ENCODE measurements at places on chromosomes 13 and 19.

DNA sequence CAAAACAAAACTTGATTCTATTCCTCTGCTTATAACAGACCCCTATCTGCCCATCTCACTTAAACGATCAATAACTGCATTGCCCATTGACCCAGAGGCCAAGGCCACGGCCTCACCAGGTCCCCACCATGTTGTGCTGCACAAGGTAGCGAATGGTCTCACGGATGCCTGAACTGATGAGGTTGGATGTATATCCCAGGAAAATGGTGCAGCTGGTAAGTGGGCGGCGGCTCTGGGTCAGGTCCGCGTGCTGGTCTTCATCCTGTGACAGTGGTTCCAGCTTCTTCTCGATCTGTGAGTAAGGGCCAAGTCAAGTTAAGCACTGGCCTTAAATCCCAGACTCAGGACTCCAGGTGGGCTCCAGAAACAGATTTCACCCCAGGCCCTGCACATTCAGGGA, 1.6 kb downstream of the DHPS start:
- no peak for DNase-seq

DNA sequence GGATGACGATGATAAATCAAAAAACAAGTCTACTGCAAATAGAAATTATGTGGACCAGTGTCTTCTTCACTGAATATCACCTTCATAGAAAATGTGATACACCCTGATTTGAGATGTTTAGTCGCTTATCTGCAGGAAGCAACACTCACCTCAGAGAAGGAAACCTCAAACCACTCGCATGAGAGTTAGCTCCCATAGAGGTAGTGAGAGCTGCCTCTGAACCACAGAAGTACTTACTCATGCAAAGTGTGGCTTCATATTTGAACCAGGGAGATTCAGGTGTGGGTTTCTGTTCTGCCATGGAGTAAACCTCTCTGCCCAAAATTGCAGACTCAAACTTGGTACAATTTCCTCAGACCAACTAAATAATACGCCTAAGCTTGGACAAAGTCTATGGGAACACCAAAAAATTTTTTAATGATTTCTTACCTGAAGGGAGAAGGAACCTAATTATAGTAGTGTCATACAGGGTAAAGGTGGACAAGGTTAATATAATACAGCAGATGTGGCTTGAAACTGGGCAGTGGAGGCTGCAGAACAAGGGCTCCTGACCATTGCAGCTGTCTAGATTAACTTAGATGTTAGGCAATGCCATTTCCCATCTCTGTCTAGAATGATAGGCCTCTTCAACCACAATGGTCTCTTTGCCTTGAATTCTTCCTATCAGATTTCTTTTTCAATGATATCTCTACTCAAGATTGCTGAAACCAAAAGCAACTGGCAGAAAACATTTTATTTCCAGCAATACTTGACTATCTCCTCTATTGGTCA, 29.6 kb upstream of the RCBTB2 start:
- DNase-seq, result peak; percentile 77

GRCh38 chr13:23923031-23923430, 25.7 kb upstream of the C1QTNF9B start:
- DNase-seq, result no peak

DNA sequence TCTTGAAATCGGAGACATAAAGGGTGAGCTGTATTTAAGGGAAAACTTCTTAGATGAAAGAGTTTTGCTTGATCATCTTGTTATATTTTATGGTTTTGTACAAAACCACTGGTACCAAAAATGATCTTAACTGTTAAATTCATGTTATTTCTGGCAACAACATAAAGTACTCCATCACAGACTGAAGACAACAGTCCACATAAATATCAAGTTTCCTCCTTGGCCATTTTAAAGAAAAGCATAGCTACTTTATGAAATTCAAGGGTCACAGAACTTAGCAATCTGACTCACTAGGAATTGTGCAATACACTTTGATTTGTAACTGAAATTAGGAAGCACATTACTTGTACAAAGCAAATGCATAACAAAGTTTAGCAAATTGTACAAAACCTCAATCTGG, 66.3 kb downstream of the TBC1D4 start:
- DNase-seq, result no peak

DNA sequence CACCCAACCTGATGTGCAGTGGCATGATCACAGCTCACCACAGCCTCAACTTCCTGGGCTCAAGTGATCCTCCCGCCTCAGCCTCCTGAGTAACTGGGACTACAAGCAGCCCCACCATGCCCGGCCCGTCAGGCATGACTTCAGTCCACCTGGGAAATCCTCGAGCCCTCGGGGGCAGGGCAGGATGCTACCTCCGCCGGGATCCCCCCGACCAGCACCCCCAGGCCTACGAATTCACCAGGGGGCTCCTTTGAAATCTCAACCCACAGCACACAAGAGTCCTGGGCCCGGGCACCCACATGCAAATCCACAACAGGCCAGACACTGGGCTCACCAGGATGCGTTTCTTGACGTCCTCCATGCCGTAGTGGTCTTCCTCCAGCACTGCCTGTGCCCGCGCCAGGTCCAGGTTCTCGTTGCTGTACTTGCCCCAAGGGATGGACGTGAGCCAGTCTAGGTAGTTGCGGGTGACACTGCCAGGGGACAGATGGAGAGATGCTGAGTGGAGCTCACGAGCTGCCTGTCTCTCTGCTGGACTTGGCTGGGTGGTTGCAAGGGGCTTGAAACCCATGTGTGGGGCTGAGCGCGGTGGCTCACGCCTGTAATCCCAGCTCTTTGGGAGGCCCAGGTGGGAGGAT, 10.5 kb downstream of the RPL36 start:
- no peak for DNase-seq

DNA sequence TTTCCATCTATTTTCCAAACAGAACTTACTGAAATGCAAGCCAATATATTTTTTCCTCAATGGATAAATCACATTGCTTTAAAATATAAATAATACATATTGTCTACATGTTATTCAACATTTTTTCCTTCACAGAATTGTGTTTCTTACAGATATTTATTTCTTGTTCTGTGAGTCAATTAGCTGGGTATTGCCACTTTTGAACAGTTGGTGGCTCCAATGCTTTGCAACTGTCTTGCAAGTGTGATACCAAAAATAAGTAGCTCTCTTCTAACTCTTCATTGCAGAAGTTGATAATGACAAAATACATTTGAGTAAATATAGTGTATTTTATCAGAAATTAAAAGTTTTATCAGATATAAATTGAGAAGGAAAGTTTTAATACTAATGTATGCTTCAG, 17.1 kb upstream of the GPC5 start:
- DNase-seq, result no peak

GRCh38 chr13:24664726-24665409, 15.3 kb upstream of the ATP12A start:
- no peak for DNase-seq

DNA sequence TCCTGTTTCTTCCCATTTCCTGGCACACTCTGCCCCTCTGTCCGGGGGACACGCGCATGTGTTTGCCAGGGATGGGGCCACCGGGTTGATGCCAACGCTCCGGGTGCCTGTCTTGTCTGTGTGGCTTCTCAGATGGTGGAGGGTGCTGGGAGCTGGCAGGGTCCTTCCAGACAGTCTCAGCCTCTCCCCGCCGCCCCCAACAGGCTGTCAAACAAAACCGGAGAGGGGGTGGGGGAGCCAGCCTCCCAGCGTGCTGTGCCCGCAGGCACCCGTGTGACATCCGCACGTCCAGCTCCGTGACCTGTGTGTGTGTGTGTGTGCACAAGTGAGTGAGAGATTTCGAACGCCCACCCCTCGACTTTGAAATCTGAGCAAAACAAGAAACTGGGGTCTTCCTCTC, 10.6 kb upstream of the EHD2 start:
- no peak for DNase-seq

GRCh38 chr13:23140492-23140891, 40.3 kb upstream of the SGCG start:
- no peak for DNase-seq

GRCh38 chr19:47854459-47854858, 4.6 kb upstream of the TPRX2 start:
- no peak for DNase-seq

DNA sequence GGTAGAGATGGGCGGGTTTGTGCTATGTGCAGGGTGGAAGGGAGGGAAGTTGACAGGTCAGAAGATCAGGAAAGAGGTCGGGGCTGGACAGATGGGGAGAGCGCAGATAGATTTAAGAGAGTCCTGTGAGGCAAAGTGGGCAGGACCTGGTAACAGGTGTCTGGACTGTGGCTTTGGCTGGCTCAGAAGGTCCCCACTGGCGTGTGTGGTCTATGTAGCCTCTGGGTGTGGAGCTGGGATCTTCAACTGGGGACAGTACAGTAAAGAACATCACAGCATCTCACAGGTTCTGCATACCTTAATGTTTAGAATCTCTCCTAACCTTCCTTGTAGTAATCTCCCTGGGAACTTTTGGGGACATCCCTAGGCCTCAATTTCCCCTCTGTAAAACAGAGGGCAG, 17.7 kb downstream of the CKM start:
- DNase-seq, result no peak

DNA sequence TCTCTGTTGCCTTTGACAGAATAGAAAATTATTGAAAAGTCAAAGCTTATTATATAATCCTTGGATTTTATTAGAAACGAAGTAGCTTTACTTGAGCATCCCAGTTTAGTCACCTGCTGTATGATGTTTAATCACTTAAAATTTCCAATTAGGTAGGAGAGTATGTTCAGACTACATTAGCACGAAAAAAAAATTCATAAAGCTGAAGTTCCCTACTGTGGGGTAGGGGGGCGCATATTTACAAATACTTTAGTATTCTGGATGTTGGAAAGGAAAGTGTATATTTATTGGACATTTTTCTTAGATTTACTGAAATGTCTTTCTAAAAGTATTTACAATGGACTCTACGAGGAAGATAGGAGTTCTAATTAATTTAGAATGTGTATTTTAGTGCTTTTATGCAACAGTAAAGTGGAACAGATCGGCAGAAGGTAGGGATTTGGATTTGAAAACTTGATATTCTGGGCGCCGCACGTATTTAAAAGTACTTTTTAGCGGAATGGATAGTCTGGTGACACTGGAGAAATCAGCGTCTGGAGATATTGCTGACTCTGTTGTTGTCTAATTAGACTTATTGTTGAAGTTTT, 1.9 kb downstream of the CDK8 start:
- DNase-seq, result no peak

DNA sequence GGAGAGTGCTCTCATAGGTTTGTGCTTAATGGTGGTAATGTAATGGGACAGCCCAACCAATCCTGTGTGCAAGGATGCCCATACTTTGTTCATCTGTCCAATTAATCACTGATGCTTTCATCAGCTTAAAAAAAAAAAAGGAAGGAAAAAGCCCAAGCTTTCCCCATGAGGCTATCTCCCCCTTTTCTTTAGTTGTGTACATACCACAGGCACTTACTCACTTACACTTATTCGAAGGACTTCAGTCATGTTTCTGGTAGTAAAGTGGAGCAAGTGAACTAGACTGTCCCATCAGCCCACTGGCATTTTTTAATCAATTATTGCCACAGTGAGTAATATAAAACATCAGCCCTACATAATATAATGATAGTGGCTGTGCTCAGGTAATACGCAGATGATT, 183.5 kb upstream of the UFM1 start:
- no peak for DNase-seq

- no peak for DNase-seq
Measured at GRCh38 chr13:48448959-48449614, 36.2 kb upstream of the LPAR6 start.

GRCh38 chr13:94181461-94182107, 297.9 kb downstream of the DCT start:
- no peak for DNase-seq

DNA sequence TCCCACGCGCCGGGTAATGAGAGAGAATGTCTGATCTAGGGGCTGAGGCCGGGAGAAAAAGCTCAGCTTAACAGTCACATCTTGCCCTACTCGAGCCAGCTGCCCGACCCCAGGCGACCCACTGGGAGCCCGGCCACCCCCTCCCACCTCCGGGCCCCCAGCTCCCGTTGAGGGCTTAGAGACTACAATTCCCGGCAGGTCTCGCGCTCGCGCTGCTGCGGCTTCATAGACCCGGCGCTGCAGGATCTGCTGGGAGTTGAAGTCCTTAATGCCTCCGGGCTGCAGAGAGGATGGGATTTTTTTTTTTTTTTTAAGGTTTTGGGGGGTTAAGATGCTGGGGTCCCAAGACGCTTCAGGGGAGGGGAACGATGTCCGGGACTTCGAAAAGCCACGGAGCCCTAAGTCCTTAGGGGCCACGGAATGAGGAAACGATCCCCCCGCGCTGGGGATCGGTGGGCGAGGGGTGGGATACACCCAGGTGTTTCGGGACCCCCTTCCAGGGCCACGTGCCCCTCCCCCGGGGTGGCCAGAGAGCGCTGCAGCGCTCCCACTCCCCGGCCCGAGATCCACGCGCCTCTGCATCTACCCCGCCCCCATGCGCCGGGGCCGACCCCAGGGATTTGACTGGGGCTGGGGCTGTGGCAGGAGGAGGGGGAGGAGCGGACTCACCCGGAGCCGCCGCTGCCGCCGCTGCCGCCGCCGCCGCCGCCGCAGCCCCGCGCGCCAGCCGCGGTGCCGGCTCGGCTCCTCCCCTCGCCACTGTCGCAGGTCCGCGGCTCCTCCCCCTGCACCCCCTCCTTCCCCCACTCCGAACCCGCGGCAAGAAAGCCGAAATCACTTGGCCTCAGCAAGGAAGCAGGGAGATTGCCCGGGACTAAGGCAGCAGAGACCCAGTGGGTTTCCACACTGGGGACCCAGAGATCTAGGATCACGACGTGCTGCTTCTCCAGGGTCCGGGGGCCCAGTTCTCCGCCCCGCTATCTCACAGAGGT, at the start of gene SYT3:
SYT3 (minus strand) TSS at position 761 of the 992 bp plus-strand sequence. CDS start 2,470 bp downstream, outside the sequence.
- DNase-seq, result no peak

GRCh38 chr19:13146763-13147563, 3.2 kb downstream of the STX10 start:
- DNase-seq, result no peak

GRCh38 chr13:97423300-97424045, 10.5 kb upstream of the RAP2A start:
- DNase-seq, result no peak

GRCh38 chr13:51240178-51240577, 18.0 kb downstream of the FAM124A start:
- no peak for DNase-seq

- no peak for DNase-seq
Measured at GRCh38 chr13:99280166-99280565, 22.0 kb upstream of the GPR18 start.

DNA sequence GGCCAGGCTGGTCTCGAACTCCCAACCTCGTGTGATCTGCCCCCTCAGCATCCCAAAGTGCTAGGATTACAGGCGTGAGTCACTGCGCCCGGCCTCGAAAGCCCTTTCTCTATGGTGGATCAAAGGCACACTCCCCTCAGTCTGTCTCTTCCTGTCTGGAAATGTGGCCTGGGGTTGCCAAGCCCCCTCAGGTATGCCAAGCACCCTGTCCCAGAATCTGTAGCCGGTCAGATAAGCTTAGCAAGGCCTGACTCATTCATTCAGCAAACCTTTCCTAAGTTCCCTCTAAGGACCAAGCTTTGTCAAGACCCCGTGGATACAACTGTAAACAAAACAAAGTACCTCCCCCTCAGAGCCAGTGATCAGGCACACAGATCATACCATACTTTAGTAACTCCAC, 14.1 kb downstream of the NUCB1 start:
- no peak for DNase-seq

GRCh38 chr13:27691207-27691606, 69.5 kb downstream of the POLR1D start:
- no peak for DNase-seq

GRCh38 chr19:11578258-11579142, 1.1 kb upstream of the ACP5 start:
- peak; percentile 25 for DNase-seq

All from activated T-helper 1 cell treated with anti-CD3 and anti-CD28 coated beads, Interleukin-12 subunit alpha, Interleukin-12 subunit beta, Interleukin-2, Interleukin-4 antibody, amounts not matched to agents 30 ng/mL and 10 ng/mL and 1 ng/mL, durations not matched to agents 14 hours and 24 hours and 36 hours (primary cell).